ENCODE measurements at places on chromosomes 3 and 15.

DNA sequence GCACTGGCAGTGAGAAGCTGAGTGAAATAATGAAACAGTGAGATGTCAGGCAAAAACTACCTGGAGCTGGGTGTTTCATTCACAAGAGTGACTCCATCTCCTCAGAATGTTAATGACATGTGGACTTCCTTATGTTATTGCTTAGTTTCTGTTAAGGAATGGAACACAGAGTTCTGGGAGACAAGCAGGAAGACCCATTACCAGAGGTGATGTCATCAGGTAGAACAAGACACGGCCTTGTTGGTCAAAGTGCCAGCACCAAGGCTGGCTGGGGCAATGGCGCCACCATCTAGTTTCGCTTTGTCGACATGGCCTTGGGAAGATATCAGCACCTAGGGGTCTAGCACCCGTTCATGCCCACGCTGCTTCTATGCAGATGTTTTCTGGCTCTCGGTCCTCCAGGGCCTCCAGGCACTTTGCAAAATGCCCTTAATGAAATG, 252.2 kb downstream of the FAM43A start:
- no peak for DNase-seq

DNA sequence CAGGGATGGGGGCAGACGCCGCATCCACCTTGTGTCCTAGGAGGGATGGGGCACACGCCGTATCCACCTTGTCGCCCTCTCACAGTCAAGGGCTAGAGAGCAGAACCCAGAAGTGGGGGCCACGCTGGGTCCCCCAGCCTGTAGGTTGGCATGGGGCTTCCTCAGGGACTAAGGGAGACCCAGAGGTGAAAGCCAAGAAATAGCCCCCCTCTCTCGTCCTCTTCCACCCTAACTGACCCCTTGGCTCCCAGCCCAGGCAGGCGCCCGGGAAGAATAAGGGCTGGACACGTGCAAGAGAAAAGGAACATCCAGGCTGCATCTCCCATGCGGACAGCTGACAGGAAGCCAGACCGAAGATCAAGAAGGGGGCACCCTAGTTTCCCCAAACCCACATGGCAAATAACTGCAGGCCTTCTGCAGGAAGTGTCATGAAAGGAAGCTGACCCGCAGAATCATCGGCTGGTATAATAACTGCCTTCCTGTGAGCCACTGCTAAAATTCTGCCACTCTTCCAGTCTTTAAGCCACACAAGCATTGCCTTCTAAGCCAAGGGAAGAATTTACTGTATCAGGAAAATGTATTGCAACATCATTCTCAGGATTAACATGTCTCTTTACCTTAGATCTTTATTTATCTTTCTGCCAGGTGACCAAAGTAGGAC, 38.5 kb upstream of the TFRC start:
- DNase-seq = no peak

DNA sequence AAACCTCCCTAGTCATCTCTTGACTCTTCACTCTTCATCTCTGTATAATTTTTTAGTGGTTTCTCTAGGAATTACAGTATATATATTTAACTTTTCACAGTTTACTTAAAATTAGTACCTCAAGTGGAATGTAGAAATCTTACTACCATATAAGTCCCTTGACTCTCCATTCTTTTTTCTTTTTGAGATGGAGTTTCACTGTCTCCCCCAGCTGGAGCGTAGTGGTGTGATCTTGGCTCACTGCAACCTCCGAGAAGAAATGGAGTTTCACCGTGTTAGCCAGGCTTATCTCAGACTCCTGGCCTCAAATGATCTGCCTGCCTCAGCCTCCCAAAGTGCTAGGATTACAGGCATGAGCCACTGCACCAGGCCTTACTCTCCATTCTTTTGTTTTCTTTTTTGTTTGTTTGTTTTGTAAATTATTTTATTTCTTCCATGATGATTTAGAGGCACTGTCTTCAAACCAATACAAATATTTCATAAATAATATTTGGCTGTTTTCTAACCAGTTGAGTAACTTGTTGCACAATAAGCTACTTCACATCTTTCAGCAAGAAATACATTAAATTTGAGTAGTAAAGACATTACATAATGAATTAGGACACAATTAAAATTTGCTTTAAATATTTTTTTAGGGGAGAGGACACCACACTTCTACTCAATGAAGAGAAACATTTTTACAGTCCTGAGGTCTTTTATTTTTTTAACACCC, 144.8 kb downstream of the RBPMS2 start:
- no peak for DNase-seq

GRCh38 chr3:156612903-156613302, 58.0 kb upstream of the SSR3 start:
- DNase-seq = no peak

- no peak for DNase-seq
These were observed 28.0 kb downstream of the PPARG start for GRCh38 chr3:12316729-12317351.

GRCh38 chr3:25455441-25456132, 27.5 kb downstream of the RARB start:
- no peak for DNase-seq

- no peak for DNase-seq
These were observed 15.1 kb downstream of the GOLIM4 start for GRCh38 chr3:168080499-168081170.

GRCh38 chr3:49792371-49793150, 6.2 kb upstream of the IP6K1 start:
- DNase-seq = no peak

DNA sequence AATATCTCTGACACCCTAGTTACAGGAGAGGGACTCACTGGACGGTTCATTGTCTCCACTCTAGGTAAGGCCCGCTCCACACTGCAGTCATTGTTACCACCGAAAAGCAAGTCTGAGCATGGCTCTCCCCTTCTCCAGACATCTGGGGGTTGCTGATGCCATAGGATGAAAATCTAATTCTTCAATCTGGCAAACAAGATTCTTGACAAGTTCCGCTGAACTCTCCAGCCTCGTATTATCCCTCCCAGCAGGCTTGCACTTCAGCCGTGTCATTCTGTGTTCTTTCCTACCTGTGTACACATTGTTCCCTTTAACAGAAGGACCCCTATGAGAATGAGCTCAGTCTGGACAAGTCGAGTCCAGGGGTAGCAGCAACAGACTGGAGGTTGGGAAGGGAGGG, 152.3 kb upstream of the NR2E3 start:
- no peak for DNase-seq

DNA sequence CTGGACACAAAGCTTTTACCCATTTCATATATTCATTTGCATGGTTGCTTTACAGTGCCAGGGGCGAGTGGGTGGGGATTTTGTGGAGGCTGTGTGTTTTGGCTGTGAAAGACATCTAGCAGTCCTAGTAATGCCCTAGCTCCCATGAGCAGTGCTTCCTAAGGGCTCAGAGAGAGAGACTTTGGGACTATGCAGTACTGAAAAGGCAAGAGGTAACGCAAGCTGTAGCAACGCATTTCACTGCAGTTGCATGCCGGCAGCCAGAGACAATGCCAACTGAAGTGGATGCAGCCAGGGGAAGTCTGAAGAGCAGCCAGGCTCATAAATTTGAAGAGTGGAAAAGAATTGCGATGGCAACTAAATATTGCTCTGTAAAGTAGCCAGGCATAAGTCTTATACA, 27.4 kb upstream of the ATP10A start:
- no peak for DNase-seq

GRCh38 chr15:69583626-69584025, 131.0 kb downstream of the RPLP1 start:
- DNase-seq = no peak
